ENCODE measurements at places on chromosomes 7 and 10.

GRCh38 chr7:74066626-74067025, 17.0 kb upstream of the LIMK1 start:
- no peak for DNase-seq

- DNase-seq: no peak
Observed at GRCh38 chr7:6416516-6417145, 31.1 kb downstream of the DAGLB start.

- DNase-seq: no peak
Observed at GRCh38 chr10:30088178-30088577, 28.8 kb upstream of the JCAD start.

- DNase-seq: no peak
Observed at GRCh38 chr7:40186586-40186985, 51.8 kb downstream of the SUGCT start.

GRCh38 chr7:18437101-18437500, 58.4 kb upstream of the HDAC9 start:
- DNase-seq: no peak

- no peak for DNase-seq
Observed at GRCh38 chr7:128938544-128939074, 882 bp downstream of the IRF5 start.

GRCh38 chr10:36183726-36184125, 541.6 kb upstream of the FZD8 start:
- no peak for DNase-seq

DNA sequence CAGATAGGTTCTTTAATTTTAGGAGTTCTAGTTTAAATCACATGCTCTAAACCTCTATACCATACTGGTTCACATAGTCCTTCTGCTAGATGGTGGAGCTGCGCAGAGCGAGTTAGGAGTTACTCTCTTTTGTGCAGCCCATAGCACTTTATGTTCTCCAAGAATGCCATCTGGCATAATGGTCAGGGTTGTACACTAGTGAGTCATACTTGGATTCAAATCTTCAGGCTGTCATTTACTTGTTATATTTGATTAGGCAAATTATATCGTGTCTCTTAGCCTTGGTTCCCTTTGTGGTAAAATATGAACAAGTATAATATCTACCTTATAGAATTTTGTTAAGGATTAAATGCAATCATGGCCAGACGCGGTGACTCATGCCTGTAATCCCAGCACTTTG, 1078.3 kb downstream of the NRG3 start:
- DNase-seq: no peak

GRCh38 chr10:69384320-69384719, 32.4 kb downstream of the TACR2 start:
- DNase-seq: no peak

DNA sequence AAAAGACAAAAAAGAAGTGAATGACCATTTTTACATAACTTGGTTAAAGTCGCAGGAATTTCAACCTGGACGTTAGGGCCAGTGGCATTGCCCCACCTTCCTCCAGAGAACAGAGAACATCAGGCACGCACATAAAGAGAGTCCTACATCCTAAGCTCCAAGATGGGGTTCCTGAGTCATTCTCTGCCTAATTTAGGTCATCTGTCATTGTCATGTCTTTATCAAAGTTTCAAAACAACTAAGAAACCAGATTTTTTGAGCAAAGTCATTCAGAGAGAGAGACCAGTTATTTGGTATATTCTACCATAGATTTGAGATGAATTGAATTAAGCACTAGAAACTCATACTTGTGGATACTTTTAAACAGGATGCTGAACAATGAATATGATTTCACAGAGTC, 241.7 kb downstream of the CALN1 start:
- DNase-seq: no peak

GRCh38 chr10:124569623-124570470, 108.2 kb downstream of the LHPP start:
- no peak for DNase-seq

- DNase-seq: no peak
Observed at GRCh38 chr10:805620-806305, 116.3 kb upstream of the DIP2C start.

DNA sequence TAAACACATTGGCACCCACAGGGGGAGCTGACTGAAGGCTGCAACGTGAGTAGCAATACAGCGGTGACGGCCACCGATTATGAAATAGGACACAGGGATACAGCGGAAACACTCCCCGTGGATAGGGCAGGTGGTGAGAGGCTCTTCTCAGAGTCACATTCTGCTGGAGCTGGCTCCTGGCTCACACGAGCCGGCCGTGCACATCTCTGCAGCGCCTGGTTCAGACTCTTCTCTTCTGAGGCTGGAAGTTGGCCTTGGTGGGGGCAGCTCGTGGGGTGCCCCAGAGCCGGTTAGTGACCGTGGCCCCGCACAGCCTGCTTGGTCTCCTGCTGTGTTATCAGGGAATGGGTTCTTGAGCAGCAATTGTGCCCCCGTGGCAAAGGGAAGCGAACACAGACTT, 61.3 kb upstream of the EN2 start:
- DNase-seq: no peak

DNA sequence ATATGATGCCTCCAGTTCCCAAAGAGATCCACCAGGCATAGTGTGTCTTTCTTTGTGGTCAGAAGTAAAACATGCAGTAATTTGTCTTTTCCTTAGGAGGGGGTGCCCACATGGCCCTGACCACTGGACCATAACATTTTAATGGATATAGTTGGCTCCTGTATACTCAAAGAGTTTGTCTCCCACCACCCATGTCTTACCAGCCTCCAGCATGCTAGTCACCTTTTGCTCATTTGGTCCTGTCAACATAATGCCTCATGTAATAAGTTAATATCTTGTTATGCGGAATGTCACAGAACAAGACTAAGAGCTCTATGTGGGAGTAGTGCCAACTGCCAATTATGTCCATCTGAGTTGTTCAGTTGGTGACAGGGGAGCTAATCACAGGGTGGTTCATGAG, 83.4 kb upstream of the IFRD1 start:
- DNase-seq: no peak

- no peak for DNase-seq
Observed at GRCh38 chr7:13151978-13152377, 464.5 kb downstream of the ARL4A start.

DNA sequence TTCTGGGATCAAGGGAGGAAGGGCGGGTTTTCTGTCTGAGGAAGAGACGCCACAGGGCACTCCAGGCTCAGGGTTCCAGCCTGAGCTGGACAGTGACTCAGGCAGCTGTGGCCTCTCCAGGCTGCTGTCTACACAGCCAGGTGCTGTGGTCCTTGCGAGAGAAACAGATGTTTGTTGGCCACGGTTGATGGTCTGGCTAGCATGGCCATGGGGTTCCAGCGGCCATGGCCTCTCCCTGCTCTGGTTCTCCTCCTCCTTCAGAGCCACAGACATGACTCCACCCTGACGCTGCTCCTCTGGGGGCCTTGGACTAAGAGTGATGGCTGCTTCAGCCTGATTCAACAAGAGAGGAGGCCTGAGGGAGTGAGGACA, 75.9 kb downstream of the AFAP1L2 start:
- no peak for DNase-seq

DNA sequence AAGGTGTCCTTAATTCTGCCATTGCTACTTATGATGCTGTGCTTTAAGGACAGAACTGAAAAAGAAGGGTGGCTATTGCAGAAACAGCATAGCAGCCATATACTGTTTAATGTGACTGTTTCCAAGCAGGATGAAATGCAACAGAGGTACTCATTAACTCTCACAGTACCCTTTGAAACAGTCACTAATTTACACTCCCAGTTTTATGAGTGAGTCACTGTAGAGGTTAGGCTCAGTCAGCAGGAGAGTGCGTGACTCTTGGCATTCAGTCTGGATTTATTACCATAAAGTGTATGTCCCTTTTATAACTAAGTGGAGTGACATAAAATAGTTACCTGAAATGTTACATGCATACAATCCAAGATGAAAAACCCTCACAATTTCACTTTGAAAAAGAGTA, 27.7 kb downstream of the ALDH18A1 start:
- DNase-seq: no peak

GRCh38 chr7:353746-354325, 63.9 kb downstream of the FOXL3 start:
- no peak for DNase-seq

DNA sequence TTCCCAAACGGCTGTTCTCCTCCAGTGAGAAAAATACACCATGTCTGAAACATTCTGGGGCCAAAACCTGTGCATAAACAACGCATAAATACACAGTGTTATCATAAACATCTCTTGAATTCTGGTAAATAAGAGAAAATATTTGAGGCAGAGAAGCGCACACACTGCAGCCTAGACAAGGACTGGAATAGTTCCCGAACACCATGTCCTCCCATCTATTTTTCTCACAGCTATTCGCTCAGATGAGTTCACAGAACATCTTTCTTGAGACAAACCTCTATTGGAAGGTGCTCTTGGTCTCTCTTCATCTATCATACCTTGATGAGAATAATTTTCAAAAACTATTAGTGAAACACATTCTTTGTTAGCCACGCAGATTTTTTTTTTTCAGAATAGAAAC, 24.4 kb downstream of the ETV1 start:
- no peak for DNase-seq

DNA sequence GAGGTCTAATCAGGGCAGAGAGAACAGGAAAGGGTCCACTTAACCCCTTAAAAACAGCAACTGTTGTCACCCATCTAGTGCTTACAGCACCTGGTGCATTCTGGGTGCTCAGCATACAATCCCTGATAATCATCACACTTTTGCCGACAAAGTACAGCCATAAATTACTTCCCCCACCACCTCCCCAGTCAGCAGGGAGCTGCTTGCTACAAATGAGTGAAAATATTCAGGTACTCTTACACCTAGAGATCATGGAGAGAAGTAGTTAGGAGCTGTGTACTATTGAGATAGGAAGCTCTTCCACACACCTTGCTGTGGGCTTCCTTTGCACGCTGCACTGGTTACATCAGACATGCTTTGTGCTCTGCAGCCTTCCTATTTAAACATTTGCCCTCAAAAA, 723.5 kb upstream of the GALNT17 start:
- DNase-seq: no peak

DNA sequence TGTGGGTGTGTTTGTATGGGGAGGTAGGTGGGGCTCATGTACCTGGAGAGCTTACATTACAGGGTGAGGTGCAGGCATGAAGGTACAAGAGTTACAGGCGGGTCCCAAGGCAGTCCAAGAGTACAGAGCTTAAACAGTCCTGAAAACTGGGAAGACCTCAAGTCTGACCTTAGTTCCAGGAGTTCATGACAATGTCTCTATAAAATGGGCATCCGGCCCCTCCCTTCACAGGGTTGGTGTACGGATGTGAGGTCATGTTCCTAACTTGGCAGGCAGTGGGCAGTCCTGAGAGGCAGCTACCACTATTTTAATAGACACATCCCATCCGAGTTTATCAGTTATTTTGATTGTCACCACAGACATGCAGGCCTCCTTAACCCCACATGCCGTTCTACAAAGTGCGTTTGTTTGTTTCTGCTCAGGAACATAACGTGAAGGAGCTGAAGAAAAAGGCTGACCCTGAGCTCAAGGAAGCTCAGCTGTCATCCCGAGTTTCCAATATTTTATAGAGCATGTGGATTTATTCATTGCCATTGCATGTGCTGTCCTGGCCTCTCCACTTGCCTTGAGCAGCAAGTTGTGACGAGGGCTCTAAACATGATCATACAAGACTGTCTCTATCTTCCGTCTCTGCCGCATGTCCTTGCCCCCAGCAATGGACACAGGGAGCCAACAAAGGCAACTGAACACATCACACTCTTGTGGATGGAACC, 647.5 kb upstream of the IGFBP3 start:
- no peak for DNase-seq

- no peak for DNase-seq
Observed at GRCh38 chr10:11875494-11876281, 52.5 kb downstream of the PROSER2 start.

- DNase-seq: no peak
Observed at GRCh38 chr7:99359465-99360154, 14.9 kb upstream of the ARPC1B start.

GRCh38 chr7:25087855-25088254, 37.2 kb downstream of the CYCS start:
- no peak for DNase-seq

- no peak for DNase-seq
Observed at GRCh38 chr7:157944734-157945291, 608.0 kb downstream of the DNAJB6 start.

- DNase-seq: peak; percentile 38
Observed at GRCh38 chr10:103554488-103555324, 61.2 kb downstream of the NEURL1 start.

DNA sequence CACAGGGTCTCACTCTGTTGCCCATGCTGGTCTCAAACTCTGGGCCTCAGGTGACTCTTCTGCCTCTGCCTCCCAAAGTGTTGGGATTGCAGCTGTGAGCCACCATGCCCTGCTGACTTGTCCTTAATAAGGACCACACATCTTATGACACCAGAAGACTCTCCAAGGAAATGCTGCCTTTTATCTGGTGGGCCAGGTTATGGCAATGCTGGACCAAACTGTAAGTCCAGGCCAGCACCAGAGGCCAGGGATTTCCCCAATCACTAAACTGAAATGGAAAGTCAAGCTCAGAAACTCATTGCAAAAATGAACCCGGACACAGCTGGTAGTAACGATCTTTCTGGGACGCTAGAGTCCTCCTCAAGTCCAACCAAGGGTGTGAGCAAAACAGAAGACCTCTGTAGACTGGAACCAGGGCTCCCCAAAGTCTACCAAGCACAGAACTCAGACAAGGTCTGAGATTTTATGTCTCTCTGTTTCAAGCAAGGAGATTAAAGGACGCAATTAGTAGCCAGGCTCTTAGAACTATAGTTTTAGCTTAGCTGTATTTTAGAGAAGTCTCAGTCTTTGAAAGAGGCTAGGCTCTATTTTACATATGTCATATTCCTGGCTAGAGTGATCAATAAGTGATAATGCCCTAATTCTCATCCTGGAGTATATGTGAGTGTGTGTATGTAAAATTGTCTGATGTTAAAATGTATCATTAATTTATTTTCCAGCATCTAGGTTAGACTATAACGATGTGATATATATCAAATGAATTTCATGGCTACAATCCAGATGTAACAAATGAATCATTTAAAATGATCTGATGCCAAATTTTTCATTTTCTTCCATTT, 74.0 kb upstream of the ITGB1 start:
- no peak for DNase-seq

DNA sequence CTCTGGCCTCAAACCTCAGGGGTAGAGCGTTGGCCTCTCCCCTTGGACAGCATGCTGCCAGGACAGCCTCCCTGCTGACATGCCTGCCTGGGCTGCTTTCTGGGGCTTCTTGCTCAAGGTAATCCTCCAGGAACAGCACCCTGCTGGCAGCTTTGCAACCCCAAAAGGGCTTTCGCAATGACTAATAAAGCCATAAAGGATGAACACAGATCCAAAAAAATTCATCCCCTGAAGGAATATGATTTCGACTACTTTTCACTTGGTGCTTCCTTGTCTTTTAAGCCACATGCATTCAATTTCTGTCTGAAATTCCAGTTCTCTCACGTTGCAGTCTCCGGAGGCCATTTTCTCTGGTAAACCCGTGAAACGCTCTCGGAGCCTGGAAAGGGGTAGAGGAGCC, 15.1 kb upstream of the SH3PXD2A start:
- DNase-seq: no peak

Data from NCI-H187 treated with DMSO at 0.1 percent for 48 hours (cell line).